ENCODE measurements at places on chromosomes 11 and 22.
A peak's percentile ranks its signal among the peaks of the same experiment; 100 is the strongest.

DNA sequence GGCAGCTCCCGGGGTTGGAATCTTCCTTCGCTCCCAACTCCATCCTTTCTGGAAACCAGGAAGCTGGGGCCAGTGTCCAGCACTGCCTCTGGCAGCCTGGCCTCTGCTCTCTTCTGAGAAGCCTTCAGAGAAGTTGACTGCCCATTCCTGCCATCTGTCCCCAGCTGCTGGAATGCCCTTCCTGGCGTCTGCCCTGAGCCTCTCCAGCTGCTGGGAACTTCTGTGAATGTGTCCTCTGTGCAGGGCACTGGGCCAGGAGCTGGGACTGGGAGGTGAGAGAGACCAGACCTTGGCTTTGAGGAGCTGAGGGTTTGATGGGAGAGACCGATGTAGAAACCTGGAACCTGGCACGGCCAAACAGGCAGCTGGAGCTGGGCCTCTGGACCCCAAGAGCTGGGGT lies 5.9 kb upstream of the SOX10 start:
- H3K36me3 ChIP-seq = no peaks in the 10 kb centered on the region
- DNase-seq = no peak
- H3K27ac ChIP-seq = no peak overlapping the region

DNA sequence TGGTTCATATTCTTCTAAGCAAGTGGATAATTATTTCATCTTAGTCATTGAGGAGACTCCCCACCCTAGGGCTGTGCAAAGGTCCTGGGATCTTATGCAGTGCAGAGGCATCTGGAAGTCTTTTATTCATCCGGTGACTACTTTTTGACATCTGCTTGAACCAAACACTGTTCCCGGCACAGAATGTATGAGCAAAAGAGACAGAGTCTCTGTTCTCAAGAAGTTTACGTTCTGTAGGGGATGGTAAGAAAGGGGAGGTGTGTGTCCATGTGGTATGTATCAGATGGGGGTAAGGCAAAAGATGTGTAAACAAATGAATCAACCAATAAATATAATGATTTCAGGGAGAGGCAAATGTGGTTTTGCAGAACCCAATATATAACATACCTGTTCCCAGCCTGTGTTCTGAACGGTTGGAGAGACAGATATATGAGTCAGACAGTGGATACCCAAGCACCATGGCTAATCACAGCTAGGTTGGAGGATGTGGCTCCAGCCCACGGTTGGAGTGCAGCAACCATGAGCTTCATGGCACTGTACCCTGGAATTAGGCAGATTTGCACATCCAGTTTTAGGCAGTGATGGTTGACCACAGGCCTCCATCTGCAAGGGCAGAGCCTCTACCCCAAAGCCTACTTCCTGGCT lies 75.1 kb upstream of the CADM1 start:
- no peaks in the 10 kb centered on the region for H3K27me3 ChIP-seq
- no peak for DNase-seq
- no peaks in the 10 kb centered on the region for H3K36me3 ChIP-seq
- no peak overlapping the region for H3K27ac ChIP-seq

DNA sequence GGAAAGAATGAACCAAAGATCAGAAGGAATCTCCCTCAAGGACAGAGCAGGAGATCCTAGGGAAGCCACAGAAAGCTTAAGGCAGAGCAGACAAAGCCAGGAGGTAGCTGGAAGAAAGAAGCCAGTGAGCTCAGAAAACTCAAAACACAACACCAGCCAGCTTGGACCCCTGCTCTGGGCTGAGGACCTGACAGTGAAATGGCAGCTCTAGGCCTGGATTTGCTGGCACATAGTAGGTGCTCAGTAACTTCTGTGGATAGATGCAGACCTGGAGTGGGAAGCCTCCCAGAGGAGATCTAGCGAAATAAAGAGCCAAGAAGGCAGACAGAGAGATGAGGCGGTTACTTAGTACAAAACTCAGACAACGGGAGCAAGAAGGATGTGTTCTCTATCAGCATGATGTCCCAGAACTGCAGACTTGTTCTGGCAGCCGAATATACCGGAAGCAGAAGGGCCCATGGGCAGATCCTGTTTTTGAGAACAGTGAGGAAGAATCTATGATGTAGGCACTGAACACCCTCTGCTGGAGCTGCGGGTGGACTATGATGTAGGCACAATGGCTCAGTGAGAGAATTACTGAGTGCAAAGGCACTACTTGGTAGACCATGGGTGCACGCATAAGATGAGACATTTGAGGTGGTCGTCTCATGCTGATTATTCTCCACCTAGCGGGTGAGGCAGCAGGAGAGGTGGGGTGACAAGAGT lies 4.8 kb downstream of the ROBO4 start:
- peaks cover 4% of the 10 kb centered on the region for H3K27me3 ChIP-seq
- peaks cover 2% of the 10 kb centered on the region for H3K4me1 ChIP-seq
- no peak for DNase-seq
- H3K36me3 ChIP-seq = no peaks in the 10 kb centered on the region
- H3K4me3 ChIP-seq = no peak overlapping the region

DNA sequence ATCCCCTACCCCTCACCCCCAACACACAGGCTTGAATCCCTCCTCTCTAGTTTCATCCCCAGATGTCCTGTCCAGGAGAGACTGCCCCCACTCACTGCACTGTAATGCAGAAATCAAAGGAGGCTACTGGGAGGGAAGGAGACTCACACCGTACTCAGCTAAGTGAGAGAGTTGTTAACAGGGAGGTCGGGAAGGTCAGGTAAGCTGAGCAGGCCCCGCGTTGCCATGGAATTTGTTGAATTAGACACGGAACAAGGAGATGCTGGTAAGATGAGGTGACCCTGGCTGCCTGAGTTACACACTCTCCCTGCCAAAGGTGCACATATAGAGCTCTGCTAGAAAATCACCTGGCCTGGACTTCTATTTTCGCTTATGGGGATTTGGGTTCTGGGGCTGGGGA lies 197.9 kb downstream of the NXPE2 start:
- no peak for DNase-seq
- no peak overlapping the region for H3K4me3 ChIP-seq
- no peaks in the 10 kb centered on the region for H3K4me1 ChIP-seq
- H3K27ac ChIP-seq = no peak overlapping the region
- H3K36me3 ChIP-seq = no peaks in the 10 kb centered on the region
- H3K27me3 ChIP-seq = no peaks in the 10 kb centered on the region

DNA sequence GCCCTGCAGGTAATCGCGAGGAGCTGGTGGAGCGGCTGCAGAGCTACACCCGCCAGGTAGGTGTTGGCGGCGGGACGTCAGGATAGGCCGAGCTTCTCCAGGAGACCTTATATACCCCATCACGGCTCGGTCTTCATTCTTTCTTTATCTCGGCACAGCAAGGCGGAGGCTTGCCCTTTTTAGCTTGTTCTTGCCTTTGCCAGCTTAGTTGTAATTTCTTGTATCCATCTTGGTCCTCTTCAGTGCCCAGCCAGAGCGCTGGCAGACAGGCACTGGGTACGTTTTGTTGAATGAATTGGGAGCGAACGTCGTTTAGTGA lies 459 bp downstream of the SF3B2 start:
- DNase-seq = no peak
- H3K27ac ChIP-seq = peak overlapping the region; percentile 97
- H3K4me3 ChIP-seq = peak overlapping the region; percentile 100

DNA sequence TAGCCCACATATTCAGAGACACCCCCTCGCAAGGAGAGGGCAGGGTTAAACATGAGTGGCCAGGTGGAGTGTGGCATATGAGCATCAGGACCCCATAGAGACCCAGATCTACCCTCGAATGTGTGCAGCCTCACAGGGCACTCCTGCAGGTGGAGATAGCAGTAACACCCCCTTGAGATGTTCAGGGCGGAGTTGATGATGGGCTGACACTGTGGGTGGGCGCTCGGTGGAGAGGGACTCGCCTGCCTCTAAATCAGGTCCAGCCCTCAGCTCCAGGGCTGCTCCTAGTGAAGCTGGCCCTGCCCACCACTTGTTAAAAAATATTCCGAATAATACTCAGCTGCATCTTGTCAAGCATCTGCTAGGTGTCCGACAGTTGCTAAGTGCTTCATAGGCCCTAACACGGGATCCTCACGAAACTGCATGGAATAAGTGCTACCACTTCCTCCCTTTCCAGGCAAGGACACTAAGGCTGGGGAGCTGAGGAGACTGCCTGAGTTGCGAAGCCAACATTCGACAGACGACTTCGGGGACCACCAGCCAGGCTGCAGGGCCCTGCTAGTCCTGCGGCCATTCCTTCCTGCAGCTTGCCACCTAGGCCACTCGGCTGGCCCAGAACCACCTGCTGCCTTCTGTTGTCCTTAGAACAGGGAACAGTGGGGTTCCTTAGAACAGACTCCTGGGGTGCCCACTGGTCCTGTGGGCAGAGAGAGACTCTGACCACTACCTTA lies 74.0 kb upstream of the WNT11 start:
- no peaks in the 10 kb centered on the region for H3K27me3 ChIP-seq
- no peaks in the 10 kb centered on the region for H3K36me3 ChIP-seq
- no peak overlapping the region for H3K4me3 ChIP-seq
- H3K27ac ChIP-seq = no peak overlapping the region
- no peaks in the 10 kb centered on the region for H3K4me1 ChIP-seq
- DNase-seq = no peak
